Activated CD8-positive, alpha-beta T cell treated with anti-CD3 and anti-CD28 coated beads, Interleukin-2, amount 10 ng/mL, durations not matched to agents 7 days and 5 days (primary cell): ENCODE measurements at places on chromosomes 11 and 22. TPM values are rescaled to one million over a fixed set of nuclear protein-coding genes. Genes with fewer than 3 reads are reported as not detected.

- peaks cover 7% of the 10 kb centered on the region for H3K4me1 ChIP-seq
- H3K36me3 ChIP-seq: no peaks in the 10 kb centered on the region
- no peak overlapping the region for H3K4me3 ChIP-seq
- no peak overlapping the region for H3K27ac ChIP-seq
- DNase-seq: no peak
These were observed 6.9 kb upstream of the FADS3 start for GRCh38 chr11:61898247-61898582.

DNA sequence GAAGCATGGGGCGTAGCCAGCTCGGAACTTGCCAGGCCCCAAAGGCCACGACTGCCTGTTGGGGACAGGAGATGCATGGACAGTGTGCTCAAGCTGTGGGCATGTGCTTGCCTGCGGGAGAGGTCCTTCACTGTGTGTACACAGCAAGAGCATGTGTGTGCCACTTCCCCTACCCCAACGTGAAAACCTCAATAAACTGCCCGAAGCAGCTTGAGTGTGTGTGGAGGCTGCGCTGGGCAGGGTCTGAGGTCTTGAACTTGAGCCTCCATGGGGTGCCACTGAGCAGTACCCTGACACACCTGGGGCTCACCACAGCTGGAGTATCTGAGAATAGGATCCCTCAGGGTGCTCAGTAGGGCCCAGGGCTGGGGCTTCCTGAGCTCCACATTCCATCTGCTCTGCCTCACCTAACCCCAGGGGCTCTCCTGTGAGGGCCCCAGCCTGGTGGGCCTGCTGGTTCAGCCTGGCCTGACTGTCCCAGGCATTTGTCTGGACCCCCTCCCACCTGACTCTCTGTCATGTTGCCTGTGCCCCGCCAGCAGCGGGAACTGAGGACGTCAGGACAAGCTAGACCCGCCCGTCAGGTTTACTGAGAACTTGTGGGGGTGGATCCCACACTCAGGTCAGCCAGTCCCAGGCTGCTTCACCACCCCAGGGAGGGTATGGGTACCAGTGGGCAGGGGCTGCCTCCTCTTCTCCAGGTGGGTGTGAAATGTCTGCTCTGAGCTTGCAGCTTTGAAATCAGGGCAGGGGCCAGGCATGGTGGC is 3.2 kb downstream of the RASSF7 start:
- no peak overlapping the region for H3K4me3 ChIP-seq
- peaks cover 24% of the 10 kb centered on the region for H3K4me1 ChIP-seq
- peak overlapping the region; percentile 15 for H3K27ac ChIP-seq
- peaks cover 18% of the 10 kb centered on the region for H3K36me3 ChIP-seq

- H3K4me1 ChIP-seq: no peaks in the 10 kb centered on the region
- H3K27me3 ChIP-seq: no peaks in the 10 kb centered on the region
- H3K36me3 ChIP-seq: no peaks in the 10 kb centered on the region
- no peak overlapping the region for H3K4me3 ChIP-seq
These were observed 37.6 kb upstream of the MTNR1B start for GRCh38 chr11:92931746-92932422.

The SERHL2 gene
- 2.4 TPM for total RNA-seq

The WNT11 gene
- 0.26 TPM for total RNA-seq
